Left lung (tissue), 14 donors: ENCODE measurements at places on chromosomes 11 and 22.
A peak's percentile ranks its signal among the peaks of the same experiment; 100 is the strongest.

DNA sequence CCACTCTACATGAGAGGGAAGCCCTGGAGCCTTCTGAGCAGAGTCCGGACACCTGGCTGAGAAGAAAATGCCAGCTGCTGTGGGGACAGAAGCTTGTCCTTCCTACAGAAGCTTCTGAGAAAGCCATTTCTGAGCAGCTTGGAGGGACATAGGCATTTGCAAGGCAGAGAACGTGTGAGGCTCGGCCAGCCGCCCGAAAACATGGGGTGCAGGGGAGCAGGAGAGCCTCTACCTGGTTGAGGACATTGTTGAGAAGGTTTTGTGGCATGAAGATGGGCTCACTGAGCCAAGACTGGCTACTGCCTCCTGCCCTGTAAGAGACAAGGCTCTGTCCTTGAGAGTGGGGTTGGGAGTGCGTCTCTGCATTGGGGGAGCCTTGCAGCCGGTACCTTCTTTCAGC, 25.3 kb downstream of the SAMM50 start:
- DNase-seq = no peak

DNA sequence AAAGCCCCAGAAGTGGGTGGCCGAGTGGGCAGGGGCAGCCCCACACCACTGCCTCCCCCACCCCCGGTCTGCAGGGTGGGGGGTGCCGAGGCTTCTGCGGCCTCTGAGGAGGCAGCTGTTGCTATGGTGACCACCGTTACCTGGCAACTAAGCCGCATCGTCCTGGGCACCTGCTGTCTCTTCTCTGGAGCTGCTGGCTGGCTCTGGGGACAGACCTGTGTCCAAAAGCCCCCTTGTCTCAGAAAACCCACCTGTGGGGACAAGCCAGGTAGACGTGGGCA, 79.9 kb upstream of the PRR5 start:
- peak; percentile 45 for DNase-seq

DNA sequence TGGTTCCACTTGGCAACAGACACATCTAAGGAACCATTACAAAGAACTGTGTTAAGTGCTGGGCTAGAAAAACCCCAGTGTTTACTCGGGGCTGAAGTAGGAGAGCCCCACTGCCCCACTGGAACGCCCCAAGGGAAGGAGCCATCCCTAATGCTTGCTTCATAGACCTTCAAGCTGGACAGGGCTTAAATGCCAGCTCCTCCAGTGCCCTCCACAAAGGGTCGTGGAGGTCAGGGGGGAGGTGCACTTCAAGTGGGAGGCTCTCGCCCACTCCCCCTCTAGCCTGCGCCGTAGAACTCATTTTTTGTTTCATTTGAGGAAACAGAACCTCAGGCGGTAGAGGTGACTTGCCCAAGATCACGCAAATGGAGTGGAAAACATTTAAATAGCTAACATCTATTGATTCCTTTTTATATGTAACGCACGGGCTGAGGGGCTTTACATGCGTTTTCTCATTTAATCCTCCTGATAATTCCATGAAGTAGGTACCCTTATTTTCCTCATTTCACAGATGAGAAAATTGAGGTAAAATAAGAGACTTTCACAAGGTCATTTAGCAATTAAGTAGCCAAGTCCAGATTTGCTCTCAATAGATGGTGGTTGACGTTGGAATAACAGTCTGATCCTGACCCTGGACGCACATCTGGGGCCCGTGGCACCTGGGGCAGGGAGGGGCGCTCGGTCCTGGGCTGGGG, 545 bp upstream of the ZDHHC13 start:
- DNase-seq = no peak

DNA sequence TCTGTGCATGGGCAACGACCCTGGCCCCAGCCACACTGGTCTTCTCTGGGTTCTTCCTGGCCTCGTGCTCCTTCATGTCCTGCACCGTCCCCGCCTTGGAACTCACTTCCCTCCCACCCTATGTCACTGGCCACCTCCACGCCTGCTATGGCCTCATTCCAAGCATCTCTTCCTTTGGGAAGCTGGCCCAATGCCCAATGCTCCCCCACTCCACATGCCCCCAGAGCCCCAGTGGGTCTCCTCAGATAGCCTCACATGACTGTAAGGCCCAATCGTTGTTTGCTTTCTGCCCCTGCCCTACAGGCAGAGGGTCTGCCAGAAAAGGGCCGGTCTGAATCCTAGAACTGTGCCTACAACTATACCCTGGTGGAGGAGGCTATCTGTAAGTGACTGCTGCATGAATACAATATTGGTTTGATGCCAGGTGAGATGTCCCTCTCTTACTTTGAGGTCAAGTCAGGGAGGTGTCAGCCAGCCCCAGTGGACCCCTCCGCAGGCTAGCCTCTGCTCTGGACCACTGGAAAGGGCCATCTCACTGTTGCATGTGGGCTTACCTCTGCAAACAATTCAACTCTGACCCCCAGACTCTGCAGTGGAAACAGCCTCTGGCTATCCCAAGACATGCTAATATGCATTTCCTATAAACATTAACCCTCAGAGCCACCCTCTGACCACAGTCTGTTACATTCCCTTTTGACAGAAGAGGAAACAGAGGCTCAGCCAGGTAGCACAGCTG, 2.1 kb upstream of the GNAZ start:
- DNase-seq = peak; percentile 25

- peak; percentile 100 for DNase-seq
These were observed 1.5 kb upstream of the MALAT1 start for GRCh38 chr11:65497141-65498041.

GRCh38 chr11:124823512-124824376, 23.5 kb upstream of the MSANTD2 start:
- DNase-seq = no peak

- no peak for DNase-seq
These were observed 17.8 kb downstream of the LIF start for GRCh38 chr22:30228509-30229359.

DNA sequence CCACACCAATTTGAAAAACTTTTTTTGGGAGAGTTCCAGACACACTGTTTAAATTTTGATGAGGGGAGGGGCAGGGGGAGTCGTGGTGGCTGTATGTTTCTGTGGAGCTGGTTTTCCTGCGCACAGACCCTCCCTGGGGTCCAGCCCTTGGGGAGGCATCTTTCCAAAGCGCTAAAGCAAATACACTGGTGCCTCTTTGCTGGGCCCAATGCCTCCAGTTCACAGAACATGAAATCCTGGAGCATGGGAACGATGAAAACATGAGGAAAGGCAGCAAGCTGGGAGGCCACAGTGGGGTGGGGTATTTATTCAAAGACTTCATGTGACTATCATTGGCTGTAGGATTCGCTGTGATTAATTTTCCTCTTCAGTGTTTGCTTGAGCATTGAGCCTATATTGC, 135.3 kb downstream of the CCDC34 start:
- DNase-seq = no peak

- DNase-seq = no peak
These were observed 43.4 kb downstream of the CPT1A start for GRCh38 chr11:68798221-68798813.

DNA sequence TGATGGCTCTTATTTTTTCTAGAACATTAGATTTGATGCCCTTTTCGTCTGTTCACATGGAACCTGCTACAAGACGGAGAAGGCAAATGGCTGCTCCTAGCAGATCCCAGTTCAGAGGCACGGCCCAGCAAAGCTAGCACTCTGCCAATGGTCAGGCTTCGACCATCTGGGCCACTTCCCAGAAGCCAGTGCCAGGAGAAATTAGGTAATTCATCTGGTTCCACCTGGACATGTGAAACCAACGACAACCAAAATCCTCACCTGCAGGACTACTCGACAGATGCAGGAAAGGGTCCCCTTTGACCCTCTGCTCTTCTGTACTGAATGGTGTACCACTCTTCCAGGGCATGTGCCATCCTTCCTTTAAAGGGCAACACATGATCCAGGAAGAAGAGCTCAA, 25.4 kb downstream of the MICAL3 start:
- no peak for DNase-seq

GRCh38 chr22:36510966-36511881, 4.4 kb upstream of the FOXRED2 start:
- DNase-seq = no peak

DNA sequence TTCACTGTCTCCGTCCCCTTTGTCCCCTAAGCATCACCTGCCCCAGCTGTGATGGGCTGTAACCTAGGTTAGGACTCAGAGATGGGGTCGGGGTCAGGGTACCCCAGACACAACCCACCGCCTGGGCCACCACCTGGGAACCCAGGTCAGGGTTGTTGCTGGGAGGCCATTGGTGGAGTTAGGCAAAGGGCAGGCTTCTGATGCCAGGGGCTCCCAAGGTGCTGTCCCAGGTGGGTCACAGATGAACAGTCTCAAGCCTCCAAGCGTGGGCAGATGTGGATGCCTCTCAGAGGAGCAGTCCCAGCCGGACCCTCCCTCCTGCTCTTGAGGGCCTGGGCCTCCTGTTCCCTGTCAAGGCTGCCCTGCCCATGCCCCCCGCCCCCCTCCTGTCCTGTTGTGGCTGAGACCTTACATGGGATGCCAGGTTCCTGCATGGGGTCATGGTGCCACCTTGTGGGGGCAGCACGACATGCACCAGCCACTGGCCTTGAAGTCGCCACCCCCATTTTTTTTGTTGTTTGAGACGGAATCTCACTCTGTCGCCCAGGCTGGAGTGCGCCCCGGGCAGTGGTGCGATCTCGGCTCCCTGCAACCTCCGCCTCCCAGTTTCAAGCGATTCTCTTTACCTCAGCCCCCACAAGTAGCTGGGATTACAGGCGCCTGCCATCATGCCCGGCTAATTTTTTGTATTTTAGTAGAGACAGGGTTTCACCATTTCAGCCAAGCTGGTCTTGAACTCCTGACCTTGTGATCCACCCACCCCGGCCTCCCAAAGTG, 12.1 kb downstream of the GATD1 start:
- no peak for DNase-seq

- DNase-seq = no peak
These were observed 6.5 kb upstream of the MYRF start for GRCh38 chr11:61745781-61746441.

GRCh38 chr22:37021710-37022482, 2.4 kb downstream of the MPST start:
- no peak for DNase-seq

- no peak for DNase-seq
These were observed 27.6 kb upstream of the EXPH5 start for GRCh38 chr11:108620958-108621772.

DNA sequence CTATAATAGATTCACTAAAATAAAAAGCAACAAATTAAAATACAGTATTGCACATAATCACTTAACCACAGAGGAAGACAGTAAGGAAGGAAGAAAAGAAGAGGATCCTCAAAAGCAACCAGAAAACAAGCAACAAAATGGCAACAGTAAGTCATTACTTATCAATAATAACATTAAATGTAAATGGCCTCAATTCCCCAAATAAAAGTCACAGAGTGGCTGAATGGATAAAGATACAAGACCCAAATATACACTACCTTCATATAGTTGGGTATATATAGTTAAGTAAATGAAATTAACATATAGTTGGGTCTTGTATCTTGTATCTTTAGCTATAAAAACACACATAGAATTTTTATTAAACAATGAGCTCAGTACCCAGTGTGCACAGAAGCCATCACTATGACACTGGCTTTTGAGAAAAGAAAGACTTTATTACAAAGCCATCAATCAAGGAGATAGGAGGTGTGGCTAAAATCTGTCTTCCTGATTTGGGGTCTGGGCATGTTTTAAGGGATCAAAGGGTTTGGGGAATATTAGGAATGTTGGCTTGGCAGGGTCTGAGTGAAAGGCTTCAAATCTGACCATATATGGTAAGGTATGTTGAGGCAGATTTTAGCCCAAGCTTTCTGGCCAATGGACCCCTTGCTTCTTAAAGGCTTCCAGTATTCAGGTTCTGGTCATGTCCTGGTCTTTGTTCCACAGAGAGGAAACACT, 13.4 kb upstream of the GLYAT start:
- no peak for DNase-seq

DNA sequence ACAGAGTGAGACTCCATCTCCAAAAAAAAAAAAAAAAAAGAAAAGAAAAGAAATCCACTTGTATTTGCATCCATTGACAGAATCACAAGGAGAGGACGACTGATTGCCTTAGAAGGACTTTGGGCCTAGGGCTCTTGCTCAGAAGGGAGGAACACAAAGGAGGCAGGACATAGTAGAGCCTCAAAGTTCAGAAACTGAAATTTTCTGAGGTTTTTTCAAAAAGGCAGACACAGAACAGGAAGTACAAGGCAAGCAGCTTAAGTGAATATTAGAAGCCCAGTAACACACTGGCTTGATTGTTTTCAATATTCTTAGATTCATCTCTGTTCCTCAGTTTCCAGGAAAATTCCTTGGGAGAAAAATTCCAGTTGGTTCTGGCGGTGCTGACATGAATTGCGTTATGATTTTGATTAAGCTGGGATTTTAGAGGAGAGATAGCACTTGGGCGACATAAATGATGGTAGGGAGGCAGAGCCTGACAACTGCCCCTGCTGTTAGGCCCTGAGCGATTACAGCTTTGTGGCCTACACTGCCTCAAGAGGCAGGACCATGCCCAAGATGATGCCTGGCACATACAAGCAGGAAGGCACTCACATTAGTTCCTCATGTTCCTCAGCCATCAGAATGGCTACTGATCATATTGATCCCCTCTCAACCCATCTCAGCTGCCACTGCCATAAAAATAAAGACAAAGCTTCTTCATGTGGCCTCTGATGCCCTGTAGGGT, 15.3 kb downstream of the CLPB start:
- DNase-seq = no peak

GRCh38 chr22:41902932-41903421, 11.9 kb downstream of the SHISA8 start:
- DNase-seq = peak; percentile 65

- DNase-seq = no peak
These were observed 104.3 kb downstream of the MRTFA start for GRCh38 chr22:40531951-40532900.

DNA sequence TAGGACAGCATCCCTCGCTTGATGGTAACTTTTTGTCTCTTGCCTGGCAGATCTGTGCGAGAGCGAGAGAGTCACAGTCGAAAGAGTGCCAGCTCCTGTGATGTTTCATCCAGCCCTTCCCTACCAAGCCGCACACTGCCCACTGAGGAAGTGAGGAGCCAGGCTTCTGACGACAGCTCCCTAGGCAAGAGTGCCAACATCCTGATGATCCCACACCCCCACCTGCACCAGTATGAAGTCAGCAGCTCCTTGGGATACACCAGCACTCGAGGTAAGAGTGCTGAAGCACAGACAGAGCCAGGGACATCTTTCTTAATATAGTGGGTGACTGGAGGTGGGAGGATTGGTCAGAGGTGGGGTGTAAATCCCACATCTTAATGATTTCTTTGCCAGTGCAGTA, 61.1 kb downstream of the DEPDC5 start:
- no peak for DNase-seq

GRCh38 chr11:45250035-45250718, 36.0 kb downstream of the SYT13 start:
- no peak for DNase-seq
